ENCODE measurements at places on chromosomes 1 and 21.

DNA sequence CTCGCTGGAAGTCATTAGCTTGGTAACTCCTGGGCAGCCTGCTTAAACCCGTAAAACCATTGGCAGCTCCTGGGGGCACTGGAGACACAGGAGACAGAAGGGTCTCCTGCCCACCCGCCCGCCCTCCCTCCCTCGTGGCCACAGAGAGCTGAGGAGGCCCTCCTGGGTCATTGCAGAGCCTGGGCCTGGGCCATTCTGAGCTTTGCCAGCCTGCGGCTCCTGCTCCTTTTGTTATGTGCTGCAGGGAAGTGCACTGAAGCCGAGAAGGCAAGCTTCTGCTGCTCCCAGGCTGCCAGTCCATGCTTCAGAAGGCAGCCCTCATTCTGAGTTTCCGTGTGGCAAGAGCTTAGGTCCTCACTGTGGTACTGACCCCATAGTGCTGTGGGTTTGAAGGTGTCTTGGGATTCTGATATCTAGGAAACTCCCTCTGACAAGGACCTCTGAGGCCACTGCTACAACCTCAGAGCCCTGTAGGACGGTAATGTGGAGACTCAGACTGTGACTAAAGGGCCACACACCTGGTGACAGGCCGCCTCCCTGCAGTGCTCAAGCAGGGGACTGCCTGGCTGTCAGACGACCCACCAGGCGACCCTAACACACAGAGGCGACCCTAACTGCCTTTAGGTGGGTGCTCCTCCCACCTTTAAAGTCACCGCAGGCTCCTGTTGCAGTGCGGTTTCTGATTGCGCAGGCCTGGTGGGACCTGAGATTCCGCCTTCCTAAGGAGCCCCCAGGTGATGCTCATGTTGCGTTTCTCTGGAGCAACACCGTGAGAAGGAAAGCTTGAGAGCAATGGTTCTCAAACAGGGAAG, 118.7 kb downstream of the IER5 start:
- no peak for DNase-seq

GRCh38 chr1:148373192-148373925, 109.7 kb downstream of the PPIAL4G start:
- DNase-seq = no peak

DNA sequence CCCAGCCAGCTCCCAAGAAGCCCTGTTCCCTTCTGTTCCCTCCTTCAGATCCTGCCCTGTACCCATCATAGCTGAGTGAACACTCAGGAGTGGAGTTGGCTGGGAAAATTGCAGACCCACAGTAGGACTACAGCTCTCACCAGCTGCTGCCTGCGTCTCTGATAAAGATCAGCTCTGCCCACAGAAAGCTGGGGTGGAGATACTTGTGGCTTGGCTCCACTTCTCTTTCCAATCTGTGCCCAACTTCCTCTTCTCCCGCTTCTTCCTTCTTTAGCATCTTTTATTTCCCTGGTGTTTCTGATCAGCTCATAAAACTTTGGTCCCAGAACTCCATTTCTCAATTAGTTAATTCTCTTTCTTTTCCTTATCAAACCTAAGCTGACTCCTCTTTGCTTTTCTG, 5.5 kb upstream of the CD1A start:
- no peak for DNase-seq

DNA sequence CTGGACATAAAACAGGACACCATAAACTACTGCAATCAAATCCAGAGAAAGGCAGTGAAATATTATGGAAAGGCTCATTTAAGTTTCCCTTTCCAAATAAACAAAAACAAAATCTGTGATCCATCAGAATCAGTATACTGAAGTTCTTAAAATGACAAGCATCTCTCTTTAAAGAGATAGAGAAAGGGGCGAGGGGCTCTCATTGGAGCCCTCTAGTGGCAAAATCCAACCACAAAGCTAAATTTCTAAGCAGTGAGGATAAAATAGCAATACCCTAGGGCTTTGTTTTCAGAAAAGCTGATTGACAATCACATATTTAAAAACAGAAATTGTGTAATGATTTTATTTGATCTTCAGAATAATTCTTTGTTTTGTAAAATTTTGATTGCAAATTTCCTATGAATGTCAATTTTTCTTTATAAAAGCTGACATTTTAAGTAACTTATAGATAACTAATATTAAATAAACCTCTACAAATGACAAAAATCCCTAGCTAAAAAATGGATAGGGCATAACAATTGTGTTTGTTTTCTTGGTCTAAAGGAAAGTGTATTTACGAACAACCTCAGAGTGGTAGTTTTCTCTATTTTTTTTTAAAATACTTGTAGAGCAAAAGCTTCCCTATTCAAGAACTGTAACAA, 138.2 kb downstream of the COL24A1 start:
- DNase-seq = no peak

- DNase-seq = no peak
Measured at GRCh38 chr1:76769911-76770310, 97.4 kb upstream of the ST6GALNAC5 start.

- DNase-seq = peak; percentile 9
Measured at GRCh38 chr1:46489169-46489637, 433 bp upstream of the DMBX1 start.

DNA sequence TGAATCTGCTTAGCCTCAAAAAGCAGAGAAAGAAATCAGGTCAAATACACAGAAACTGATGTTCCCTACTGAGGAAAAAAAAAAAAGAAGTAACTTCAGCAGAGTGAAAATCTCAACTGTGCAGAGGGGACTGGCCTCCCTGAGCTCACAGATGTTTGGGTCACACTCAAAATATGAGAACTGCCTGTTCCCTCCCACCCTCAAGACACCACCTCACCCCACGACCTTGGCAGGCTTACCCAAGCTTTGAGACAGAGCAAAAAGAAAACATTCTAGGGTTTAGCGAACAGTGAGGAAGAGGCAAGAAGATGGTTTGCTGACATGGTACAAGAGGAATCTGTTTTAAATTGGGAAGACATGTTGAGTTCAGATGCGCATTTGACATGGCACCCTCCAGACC, 48.8 kb downstream of the NID1 start:
- no peak for DNase-seq

DNA sequence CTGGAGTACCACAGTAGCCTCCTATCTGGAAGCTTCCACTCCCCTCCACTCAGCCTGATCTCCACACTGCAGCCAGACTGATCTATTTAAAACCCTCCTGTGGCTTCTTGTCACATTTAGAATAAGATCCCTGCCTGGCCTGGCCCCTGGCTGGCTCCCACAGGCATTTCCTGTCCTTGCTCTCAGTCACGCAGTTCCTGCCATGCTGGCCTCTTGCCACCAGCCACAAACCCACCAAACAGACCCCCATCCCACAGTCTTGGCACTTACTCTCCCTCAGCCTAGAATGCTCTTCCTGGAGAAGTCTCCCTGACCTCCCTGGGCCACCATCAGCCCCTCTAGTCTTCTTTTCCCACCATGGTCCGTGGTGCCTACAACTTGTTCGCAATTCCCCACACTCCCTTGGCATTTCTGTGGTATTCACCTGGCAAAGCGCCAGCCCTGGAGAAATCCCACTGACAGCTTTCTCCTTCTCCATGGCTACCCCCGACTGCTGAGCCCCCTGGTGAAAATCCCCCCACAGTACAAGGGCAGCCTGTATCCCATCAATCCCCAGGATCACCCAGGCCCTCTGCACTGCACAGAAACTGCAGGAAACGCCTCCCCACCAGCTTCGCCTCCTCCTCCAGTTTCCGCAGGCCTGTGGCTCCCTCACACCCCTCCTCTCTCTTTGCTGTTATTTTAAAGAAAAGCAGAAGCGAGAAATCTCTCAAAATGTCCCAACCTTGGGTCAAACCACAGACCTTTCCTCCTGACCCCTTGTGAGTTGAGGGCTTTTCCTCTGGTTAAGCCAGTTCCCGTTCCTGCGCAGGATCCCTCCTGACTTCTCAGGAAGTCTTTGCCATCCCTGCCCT, 94.5 kb downstream of the SYT2 start:
- DNase-seq = no peak

DNA sequence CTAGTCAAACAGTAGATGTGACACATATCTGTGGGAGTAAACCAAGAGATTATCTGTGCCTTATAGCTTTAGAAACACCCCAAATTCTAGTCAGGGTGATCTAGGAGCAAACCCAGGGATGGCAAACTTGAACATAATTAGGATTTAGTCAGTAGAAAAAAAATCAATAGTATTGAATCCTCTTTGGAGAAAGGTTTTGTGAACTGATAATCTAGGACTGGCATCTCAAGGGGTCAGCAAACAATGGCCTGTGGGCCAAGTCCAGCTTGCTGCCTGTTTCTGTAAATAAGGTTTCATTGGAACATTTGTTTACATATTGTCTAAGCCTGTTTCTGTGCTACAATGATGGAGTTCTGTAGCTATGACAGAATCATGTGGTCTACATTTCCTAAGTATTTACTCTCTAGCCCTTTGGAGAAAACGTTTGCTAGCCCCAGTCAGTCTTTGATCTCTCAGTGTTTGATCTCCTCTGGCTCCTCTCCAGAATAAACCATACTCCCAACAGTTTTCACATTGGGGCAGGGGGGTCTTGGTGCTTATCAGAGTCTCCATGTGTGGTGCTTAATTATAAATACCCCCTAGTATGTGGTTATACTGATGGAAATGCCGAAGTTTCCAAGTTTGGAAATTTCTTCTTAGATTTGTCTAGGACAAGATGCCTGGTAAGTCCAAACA, 385.8 kb downstream of the NTNG1 start:
- peak; percentile 40 for DNase-seq

GRCh38 chr1:54984131-54984842, 3.9 kb downstream of the TMEM61 start:
- DNase-seq = no peak

DNA sequence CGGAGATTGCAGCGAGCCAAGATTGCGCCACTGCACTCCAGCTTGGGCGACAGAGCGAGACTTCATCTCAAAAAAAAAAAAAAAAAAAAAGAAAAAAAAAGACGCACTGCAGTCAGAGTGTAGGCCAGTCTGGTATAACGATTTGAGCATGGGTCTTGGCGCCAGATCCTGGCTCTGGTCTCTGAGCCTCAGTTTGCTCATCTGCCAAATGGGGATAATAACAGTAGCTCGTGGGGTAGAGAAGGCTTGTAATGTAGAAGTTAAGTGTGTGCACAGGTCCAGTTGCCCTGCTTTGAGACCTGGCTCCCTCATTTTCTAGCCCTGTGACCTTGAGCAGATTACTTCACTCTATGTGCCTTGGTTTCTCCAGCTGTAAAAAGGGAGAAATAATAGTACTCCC, 26.3 kb upstream of the GRHL3 start:
- no peak for DNase-seq

- DNase-seq = no peak
Measured at GRCh38 chr1:54812801-54813484, 11.8 kb upstream of the TTC22 start.

GRCh38 chr1:15941899-15942660, 33.8 kb downstream of the ZBTB17 start:
- DNase-seq = no peak

DNA sequence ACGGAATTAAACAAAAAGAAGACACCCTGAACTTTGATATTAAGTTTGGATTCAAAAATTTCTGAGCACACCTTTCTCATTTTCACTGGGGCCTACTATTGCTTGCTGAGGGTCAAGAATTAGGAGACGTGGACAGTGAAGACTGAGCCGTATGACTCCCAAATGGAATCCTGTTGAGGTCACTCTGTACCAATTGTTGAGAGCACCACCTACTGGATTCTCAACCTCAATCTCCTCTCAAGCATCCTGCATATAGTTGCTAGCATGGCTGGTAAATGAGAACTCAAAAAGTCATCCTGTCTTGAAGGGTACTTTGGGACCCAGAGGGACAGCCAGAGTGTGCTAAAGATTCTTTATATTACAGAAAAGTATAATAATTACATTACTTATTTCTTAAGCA, 20.2 kb upstream of the MTR start:
- no peak for DNase-seq

DNA sequence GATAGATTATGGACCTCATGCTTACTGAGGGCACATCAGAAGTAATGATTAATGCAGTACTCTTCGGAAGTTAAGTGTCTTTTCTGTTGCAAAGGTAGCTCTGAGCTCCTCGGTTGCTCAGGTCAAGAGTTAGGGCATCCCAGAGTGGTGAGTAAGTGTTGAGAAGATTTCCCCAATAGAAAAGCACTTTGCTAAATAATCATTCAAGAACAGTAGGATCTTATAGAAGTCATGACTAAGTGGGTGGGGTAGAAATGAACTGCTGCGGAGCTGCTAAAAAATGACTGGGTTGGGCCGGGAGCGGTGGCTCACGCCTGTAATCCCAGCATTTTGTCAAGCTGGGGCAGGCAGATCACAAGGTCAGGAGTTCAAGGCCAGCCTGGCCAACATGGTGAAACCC, 648.6 kb upstream of the CAMK1G start:
- no peak for DNase-seq

DNA sequence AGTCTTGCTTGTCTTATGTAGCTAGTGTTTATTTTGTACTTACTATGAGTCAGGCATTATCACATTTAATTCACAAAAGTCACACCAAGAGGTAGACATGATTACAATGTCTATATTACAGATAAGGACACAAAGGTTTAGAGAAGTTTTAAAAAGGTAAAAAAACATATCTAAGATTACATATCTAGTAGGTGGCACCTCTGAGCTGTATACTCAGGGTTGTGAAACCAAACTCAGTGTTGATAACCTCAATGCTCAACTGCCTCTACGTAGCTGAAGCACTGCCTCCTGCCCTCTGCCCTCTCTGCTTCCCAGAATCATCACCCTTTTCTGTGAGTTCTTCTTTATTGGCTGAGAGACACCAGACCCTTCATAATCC, 431.3 kb downstream of the DISC1 start:
- DNase-seq = no peak

GRCh38 chr1:225820522-225821120, 10.7 kb downstream of the EPHX1 start:
- DNase-seq = no peak

- DNase-seq = no peak
Measured at GRCh38 chr1:6811583-6811982, 26.3 kb downstream of the CAMTA1 start.

DNA sequence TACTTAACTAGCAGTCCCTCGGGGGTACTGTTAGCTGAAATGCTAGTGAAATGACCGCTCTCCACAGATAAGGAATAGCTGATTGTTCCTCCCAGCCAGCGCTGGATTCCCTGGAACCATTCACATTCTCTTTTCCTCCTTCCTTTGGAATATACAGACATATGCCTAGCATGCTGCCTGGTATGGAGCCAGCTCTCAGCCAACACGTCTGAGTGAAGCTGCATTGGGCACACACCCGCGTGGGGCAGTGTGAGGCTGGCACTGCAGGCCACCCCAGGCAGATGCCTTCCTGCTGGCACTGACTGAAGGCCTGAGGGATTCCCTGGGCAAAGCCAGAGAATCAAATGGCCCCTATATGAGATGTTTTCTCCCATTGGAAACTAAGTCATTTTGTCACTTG, 66.7 kb downstream of the TLR5 start:
- no peak for DNase-seq

- DNase-seq = no peak
Measured at GRCh38 chr1:73106931-73107330, 824.6 kb upstream of the NEGR1 start.

DNA sequence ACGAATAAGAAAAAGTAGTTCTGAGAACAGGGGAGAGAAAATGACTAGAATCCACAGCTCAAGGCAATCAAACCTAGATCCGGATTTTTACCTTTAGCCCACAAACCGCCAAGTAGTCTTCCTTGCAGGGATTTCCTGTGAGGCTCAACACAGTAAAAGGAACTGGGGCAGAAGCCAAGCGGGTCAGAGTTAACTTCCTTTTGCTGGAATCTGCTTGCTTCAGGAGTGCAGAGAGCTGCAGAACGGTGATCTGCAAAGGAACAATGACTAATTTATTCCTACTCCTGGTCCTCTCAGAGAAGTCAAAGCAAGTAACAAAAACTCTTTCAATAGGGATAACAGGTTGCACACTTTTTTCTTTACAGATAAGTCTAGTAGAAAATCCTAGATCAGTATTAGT, 53.4 kb downstream of the UBR4 start:
- DNase-seq = no peak

Data from NCI-H146 (cell line).